ENCODE measurements at places on chromosomes 6 and 20.
A peak's percentile ranks its signal among the peaks of the same experiment; 100 is the strongest.

GRCh38 chr6:140153703-140154102 lies 779.3 kb upstream of the CITED2 start:
- DNase-seq = no peak

GRCh38 chr20:6704132-6704861 lies 63.2 kb upstream of the BMP2 start:
- no peak for DNase-seq

GRCh38 chr6:142184307-142184706 lies 37.2 kb downstream of the VTA1 start:
- no peak for DNase-seq

- DNase-seq = no peak
Measured at GRCh38 chr6:34062815-34063214, 83.1 kb downstream of the GRM4 start.

GRCh38 chr20:45890077-45890984 lies 677 bp downstream of the NEURL2 start:
- peak; percentile 64 for DNase-seq

DNA sequence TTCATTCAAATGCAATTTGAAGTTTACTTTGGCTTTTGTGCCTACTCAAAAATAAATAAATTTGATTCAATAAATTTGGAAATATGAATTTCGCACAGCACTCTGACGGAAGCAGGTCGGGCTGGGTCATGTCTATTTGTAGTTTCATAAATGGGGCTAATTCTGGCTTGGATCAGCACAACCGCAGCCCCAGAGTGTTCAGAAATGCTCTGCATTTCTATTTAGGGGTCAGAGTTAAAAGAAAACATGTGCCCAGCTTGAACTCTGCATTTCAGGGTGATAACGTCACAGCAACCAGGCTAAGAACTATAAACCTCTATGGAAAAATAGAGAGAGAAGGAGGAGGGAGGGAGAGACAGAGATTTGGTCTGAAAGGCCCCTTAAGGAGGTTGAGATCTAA lies 480.9 kb upstream of the NOX3 start:
- DNase-seq = no peak

- no peak for DNase-seq
Measured at GRCh38 chr20:51020657-51021056, 2.2 kb downstream of the KCNG1 start.

DNA sequence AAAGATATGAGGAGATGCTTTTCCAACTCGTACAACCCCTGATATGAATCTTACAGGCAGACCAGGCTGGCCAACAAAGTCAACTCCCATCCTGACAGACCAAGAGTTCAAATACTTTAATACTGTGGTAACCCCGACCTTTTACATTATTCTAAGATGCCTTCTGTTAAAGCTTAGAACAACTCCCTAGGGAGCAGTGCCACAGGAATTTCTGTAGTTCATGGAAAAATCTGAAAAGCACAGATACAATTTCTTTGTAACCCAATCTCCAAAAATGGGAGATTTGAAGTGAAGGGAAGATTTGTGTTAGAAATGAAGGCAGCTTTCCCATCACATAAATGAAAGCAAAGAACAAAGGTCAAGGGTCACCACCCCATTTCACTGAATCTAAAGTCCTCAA lies 151.3 kb upstream of the BEND6 start:
- DNase-seq = no peak

- DNase-seq = no peak
Measured at GRCh38 chr20:52086878-52087277, 104.7 kb downstream of the ZFP64 start.

DNA sequence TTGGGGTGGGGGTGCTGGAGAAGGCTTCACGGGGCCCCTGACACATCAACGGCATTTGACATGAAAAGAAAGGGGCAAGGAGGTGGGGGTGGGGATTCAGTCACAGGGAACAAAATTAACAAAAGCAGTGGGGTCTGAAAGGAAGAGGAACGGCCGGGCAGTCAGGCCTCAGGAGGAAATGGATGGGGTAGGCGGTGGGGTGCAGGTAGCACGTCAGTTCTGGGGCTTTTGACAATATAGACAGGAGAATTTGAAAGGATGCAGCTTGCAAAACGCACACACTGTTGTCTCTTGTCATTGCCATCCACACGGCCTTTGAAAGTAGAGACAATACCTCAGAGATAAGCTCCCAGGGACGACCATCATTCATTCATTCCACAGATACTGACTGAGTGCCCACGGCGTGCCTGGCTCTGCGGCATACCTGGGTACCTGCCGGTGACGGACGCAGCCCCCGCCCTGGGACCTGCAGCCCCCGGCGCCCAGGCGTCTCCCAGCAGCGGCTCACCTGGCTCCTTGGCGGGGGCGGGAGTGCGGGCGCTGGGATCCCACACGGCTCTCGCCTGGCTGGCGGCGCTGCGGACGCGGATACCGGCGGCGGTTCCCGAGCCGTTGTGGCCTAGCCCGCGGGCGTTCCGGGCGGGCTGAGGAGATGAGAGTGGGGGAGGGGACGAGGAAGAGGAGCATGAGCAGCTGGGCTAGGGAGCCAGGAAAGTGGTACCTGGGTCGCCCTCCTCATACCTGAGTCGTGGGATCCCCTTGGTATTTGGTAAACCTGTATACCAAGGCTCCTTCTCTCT lies at the start of gene SLC26A8:
TSS of gene SLC26A8 (minus strand) at position 646 of the 800 bp plus-strand sequence. CDS start 4,934 bp downstream, outside the sequence.
- no peak for DNase-seq
